CD4-positive, CD25-positive, alpha-beta regulatory T cell (primary cell): ENCODE measurements at places on chromosomes 11 and 22. TPM values are rescaled to one million over a fixed set of nuclear protein-coding genes. Genes with fewer than 3 reads are reported as not detected.

DNA sequence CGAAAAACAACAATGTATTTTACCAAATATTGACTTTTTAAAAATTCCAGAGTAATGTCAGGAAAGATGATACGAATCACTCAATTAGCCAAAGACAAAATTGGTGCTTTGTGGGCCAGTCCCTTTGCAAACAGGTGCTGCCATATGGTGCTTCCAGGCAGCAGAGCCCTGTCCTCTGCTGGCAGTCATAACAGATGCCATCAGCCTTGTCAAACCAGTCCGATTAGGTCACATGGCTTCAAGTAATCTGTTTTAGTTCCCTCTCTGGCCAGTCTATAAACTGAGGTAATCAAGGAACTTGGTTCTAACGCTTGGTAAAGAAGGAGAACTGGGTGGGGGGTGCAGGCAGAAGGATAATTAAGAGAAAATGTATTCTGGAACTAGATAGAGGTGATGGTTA is 49.1 kb upstream of the CAPRIN1 start:
- peaks cover 14% of the 10 kb centered on the region for H3K27me3 ChIP-seq
- H3K36me3 ChIP-seq, result no peaks in the 10 kb centered on the region
- no peak overlapping the region for H3K27ac ChIP-seq
- no peak for DNase-seq

GRCh38 chr22:28032861-28033260 is 113.8 kb upstream of the PITPNB start:
- no peaks in the 10 kb centered on the region for H3K4me1 ChIP-seq
- H3K27ac ChIP-seq, result no peak overlapping the region
- H3K27me3 ChIP-seq, result no peaks in the 10 kb centered on the region
- no peak overlapping the region for H3K4me3 ChIP-seq

GRCh38 chr22:26471522-26471921 is 12.1 kb downstream of the HPS4 start:
- H3K4me1 ChIP-seq, result no peaks in the 10 kb centered on the region
- no peak overlapping the region for H3K4me3 ChIP-seq
- no peaks in the 10 kb centered on the region for H3K27me3 ChIP-seq
- H3K36me3 ChIP-seq, result peaks cover 87% of the 10 kb centered on the region
- no peak overlapping the region for H3K27ac ChIP-seq

DNA sequence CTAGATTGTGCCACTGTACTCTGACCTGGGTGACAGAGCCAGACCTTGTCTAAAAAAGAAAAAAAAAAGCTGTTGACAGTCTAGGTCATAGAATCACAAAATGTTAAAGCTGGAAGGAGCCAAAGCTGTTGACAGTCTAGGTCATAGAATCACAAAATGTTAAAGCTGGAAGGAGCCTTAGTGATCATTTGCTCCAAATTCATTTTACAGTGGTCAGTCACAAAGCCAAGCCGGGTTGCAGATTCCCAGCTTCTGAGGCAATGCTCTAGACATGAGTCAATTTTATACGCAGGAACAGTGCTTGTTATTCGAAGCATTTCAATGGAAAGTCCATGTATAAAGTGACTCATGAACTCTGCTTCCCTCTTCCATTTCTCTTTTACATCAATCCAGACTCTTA is 47.4 kb downstream of the SYT13 start:
- peaks cover 8% of the 10 kb centered on the region for H3K27me3 ChIP-seq
- H3K4me1 ChIP-seq, result no peaks in the 10 kb centered on the region
- H3K27ac ChIP-seq, result no peak overlapping the region
- no peak overlapping the region for H3K4me3 ChIP-seq
- no peaks in the 10 kb centered on the region for H3K36me3 ChIP-seq

DNA sequence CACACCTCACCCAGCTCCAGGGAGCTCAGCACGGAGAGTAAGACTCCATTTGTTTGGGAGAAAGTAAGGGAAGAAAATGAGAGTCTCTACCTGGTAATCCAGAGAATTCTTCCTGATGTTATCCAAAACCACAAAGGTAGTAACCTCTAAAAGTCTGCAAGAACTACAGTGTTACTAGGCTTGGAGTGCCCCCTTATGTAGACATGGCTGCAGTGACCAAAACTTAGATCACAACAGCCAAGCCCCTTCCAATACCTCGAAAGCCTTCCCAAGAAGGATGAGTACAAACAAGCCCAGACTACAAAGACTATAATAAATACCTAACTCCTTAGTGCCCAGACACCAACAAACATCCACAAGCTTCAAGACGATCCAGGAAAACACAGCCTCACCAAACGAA is 4.9 kb downstream of the UBE2L6 start:
- no peak for DNase-seq
- no peak overlapping the region for H3K4me3 ChIP-seq
- H3K27me3 ChIP-seq, result no peaks in the 10 kb centered on the region
- H3K27ac ChIP-seq, result no peak overlapping the region

- H3K27ac ChIP-seq, result no peak overlapping the region
- no peak for DNase-seq
- peaks cover 31% of the 10 kb centered on the region for H3K36me3 ChIP-seq
- H3K4me3 ChIP-seq, result no peak overlapping the region
- H3K27me3 ChIP-seq, result no peaks in the 10 kb centered on the region
These were observed 22.7 kb upstream of the YPEL1 start for GRCh38 chr22:21758091-21758864.

DNA sequence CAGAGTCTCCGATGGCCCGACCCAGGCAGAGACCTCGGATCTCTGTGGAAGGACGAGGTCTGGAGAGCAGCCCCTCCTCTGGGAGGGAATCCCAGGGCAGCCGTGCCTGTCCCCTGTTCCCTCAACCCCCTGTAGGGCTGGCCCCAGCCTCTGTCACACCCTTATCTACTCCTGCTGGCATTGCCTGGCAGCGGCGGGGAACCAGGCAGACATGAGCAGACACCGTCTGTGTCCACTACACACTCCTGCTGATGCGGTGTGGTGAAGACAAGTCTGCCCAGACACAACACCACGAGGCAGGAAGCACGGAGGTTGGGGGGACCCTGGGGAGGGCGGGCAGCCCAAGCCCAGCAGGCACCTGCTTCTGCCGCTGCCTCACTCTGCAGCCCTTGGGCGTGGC is 52.5 kb upstream of the A4GALT start:
- no peak for DNase-seq
- no peaks in the 10 kb centered on the region for H3K27me3 ChIP-seq
- no peak overlapping the region for H3K27ac ChIP-seq
- no peaks in the 10 kb centered on the region for H3K36me3 ChIP-seq

- H3K27ac ChIP-seq, result no peak overlapping the region
- H3K4me1 ChIP-seq, result no peaks in the 10 kb centered on the region
- no peak overlapping the region for H3K4me3 ChIP-seq
- no peaks in the 10 kb centered on the region for H3K27me3 ChIP-seq
- H3K36me3 ChIP-seq, result no peaks in the 10 kb centered on the region
These were observed 101.7 kb downstream of the MORC2 start for GRCh38 chr22:30866811-30867271.

DNA sequence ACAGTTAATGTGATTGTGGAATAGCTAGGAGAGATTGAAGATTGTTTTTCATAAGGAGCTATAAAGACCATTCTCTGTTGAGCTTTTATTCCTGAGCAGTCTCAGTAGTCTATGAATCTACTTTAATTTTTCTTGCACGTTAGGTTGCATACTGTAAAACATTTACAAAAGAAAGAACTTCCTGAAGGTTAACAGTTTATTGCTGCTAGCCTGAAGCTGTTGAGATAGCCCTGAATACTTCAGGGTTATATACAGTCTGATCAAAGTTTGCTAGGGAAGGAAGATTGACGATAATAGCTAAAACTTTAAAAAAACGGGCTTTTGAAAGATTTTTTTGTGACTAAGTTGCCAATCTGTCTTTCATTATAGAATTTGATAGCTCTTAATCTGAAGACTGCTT is 64.8 kb downstream of the PPP6R3 start:
- H3K4me3 ChIP-seq, result no peak overlapping the region
- H3K36me3 ChIP-seq, result peaks cover 77% of the 10 kb centered on the region
- H3K4me1 ChIP-seq, result peaks cover 32% of the 10 kb centered on the region
- H3K27me3 ChIP-seq, result no peaks in the 10 kb centered on the region
- H3K27ac ChIP-seq, result no peak overlapping the region

- H3K27ac ChIP-seq, result no peak overlapping the region
- H3K27me3 ChIP-seq, result no peaks in the 10 kb centered on the region
- peak; percentile 18 for DNase-seq
- no peaks in the 10 kb centered on the region for H3K4me1 ChIP-seq
- no peak overlapping the region for H3K4me3 ChIP-seq
These were observed 21.9 kb upstream of the POLD3 start for GRCh38 chr11:74570266-74571061.

- H3K4me3 ChIP-seq, result no peak overlapping the region
- H3K36me3 ChIP-seq, result no peaks in the 10 kb centered on the region
- no peaks in the 10 kb centered on the region for H3K4me1 ChIP-seq
- no peak overlapping the region for H3K27ac ChIP-seq
- no peak for DNase-seq
- no peaks in the 10 kb centered on the region for H3K27me3 ChIP-seq
These were observed 78.3 kb downstream of the MICAL3 start for GRCh38 chr22:17945888-17946648.

DNA sequence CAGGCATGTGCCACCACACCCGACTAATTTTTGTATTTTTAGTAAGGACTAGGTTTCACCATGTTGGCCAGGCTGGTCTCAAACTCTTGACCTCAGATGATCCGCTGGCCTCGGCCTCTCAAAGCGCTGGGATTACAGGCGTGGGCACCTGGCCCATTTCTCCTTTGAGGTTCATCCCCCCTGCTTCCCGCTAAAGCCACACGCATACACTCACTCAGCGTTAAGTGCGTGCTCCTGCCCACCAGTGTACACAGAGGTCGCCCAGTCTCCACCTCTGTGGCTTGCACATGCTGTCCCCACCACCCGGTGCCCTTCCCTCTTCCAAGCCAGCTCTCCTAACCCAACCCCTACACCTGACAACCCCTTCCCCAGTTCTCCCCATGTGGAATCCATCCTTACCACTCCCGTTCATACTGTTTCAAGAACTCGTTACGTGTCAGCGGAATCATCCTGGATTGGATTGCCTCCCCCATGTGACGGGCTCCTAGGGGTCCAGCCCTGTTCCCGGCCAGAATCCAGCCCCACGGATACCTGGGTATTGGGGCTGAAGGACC is 15.7 kb upstream of the CYTH4 start:
- no peaks in the 10 kb centered on the region for H3K27me3 ChIP-seq
- H3K27ac ChIP-seq, result peak overlapping the region; percentile 65
- peak overlapping the region; percentile 84 for H3K4me3 ChIP-seq
- DNase-seq, result no peak
- peaks cover 25% of the 10 kb centered on the region for H3K4me1 ChIP-seq
- H3K36me3 ChIP-seq, result no peaks in the 10 kb centered on the region

DNA sequence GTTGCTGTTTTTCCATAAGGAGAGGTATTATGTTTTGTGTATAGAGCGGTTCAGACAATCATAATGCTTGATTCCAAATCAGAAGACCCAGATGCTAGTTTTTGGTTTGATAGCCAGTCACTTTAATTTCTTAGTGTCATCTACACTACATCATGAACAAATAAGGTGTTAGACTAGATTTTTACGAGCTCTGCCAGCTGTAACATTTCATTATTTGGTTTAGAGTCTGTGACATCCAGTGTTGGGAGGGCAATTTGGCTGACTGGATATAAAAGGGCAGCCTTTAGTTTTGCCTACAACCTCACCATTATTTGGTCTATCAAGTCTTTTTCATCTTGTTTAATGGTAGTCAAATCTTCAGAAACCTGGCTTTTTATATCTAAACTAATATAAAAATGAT is 30.2 kb upstream of the FBXO3 start:
- DNase-seq, result no peak
- H3K4me3 ChIP-seq, result no peak overlapping the region
- no peak overlapping the region for H3K27ac ChIP-seq
- H3K4me1 ChIP-seq, result no peaks in the 10 kb centered on the region
- peaks cover 30% of the 10 kb centered on the region for H3K27me3 ChIP-seq

GRCh38 chr11:30045921-30046577 is 29.2 kb upstream of the KCNA4 start:
- no peaks in the 10 kb centered on the region for H3K36me3 ChIP-seq
- no peak overlapping the region for H3K27ac ChIP-seq
- no peaks in the 10 kb centered on the region for H3K27me3 ChIP-seq
- H3K4me3 ChIP-seq, result no peak overlapping the region
- H3K4me1 ChIP-seq, result no peaks in the 10 kb centered on the region
- DNase-seq, result no peak

DNA sequence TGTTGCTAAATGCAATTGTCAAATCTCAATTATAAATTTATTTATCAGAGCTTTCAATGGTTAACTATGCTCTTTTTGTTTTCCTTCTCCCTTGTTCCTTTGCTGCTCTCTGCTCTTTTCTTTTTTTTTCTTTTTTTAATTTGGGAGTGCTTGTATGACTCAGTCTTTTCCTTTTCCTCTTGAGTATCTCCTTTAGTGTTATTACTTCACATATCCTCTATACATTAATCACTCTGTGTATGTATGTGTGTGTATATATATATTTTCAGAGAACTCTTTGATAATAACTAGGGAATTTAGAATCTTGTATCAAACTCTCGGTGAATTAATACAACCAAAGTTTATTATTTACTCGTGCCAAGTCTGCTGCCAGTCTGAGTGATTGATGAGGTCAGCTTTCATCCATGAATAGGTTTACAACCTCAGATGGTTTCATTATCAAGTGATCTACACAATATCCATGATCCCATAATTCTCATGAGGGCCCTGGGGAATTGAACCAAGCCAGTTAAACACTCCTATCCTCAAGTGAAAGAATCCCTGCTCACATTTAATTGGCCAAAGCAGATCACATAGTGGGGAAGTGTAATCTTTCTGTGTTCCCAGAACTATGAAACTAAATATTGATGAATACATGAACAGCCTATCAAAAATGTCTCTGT is 743.4 kb upstream of the CNTN5 start:
- no peaks in the 10 kb centered on the region for H3K27me3 ChIP-seq
- H3K27ac ChIP-seq, result no peak overlapping the region
- H3K36me3 ChIP-seq, result no peaks in the 10 kb centered on the region
- no peak overlapping the region for H3K4me3 ChIP-seq
- no peaks in the 10 kb centered on the region for H3K4me1 ChIP-seq

DNA sequence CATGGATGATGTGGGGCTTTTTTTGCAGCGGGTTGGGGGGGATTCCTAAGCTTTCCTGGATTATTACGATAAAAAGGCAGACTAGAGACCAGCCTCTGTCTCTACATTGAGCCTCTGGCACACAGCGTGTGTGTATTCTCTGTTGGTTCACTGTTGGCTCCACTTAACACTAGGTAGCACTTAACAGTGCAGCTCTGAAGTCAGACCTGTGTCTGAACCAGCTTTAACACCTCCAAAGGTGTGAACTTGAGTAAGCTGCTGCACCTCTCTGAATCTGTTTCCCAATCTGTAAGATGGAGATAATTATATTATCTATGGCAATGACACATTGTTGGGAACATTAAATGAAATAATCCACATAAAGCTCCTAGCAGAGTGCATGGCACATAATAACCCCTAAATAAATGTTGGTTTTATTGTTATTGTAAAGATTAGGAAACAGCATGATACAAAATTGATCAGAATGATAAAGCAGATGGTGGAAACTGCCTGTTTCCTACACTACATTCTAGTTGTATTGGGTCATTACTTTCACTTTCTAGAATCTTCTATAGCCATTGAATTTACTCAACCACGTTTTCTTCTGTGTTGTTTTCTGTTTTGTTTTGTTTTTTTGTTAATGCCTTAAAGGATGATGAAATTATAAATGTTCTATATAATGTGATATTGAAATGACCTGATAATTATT is 108.4 kb downstream of the ARL14EP start:
- H3K27me3 ChIP-seq, result peaks cover 2% of the 10 kb centered on the region
- H3K4me3 ChIP-seq, result no peak overlapping the region
- no peaks in the 10 kb centered on the region for H3K4me1 ChIP-seq

The OR5AL1 gene
- not detected for polyA plus RNA-seq

The SCGB2A2 gene
- polyA plus RNA-seq, result not detected

The WDR74 gene
- polyA plus RNA-seq, result 41.6 TPM

The ADM2 gene
- 0.37 TPM for polyA plus RNA-seq

The SLC16A8 gene
- not detected for polyA plus RNA-seq

The PANX3 gene
- polyA plus RNA-seq, result not detected

The MUC5AC gene
- polyA plus RNA-seq, result not detected

The OR52N4 gene
- polyA plus RNA-seq, result 1.3 TPM

The HDHD5 gene
- 39.0 TPM for polyA plus RNA-seq
